ENCODE measurements at places on chromosomes 6 and 20.

DNA sequence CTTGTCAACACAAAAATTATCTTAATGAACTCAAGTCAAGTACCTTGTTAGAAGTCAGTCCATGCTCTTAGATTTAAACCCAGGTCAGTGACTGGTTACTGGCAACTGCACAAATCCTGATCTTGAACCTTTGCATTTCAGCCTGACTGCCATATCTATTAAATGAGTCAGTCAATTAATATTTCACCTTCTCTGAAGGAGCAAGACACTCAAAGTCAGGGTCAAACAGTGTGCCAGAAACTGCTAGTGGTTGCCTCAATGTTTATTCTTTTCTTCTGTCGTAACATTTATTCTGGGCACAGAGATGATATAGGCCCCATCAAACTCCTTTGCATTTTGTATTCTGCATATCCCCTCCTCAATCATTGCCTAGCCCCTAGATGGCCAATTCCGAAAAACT, 193.9 kb upstream of the MOCS1 start:
- no peak for DNase-seq

- DNase-seq: no peak
Observed at GRCh38 chr6:81995548-81996289, 243.2 kb upstream of the TENT5A start.

- DNase-seq: no peak
Observed at GRCh38 chr6:20564269-20564668, 30.0 kb downstream of the CDKAL1 start.

DNA sequence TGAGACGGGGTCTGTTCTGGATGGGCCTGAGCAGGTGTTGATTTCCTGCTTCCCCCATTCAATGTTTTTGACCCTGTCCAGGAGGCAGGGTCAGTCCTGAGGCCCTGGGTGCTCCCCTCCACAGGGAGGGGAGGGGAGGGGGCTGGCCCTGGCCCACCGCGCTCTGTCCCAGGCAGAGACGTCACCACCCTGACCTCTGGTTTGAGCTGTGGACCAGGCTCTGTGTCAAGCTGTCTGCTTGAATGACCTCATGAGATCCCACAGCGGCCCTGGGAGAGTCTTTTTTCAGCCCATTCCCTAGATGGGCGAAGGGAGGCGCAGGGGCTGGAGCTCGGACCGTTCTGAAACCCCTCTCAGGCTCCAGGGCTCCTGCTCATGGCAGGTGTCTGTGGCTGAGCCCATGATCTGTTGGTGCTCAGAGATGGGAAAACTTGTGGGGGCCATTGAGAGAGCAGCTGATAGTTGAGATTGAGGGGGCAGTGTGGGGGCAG, 8.9 kb upstream of the LKAAEAR1 start:
- DNase-seq: no peak

GRCh38 chr6:4610256-4610655, 165.9 kb upstream of the CDYL start:
- DNase-seq: no peak

Measured in AG04450 (cell line).